ENCODE measurements at places on chromosomes 1 and 21.

GRCh38 chr1:100835866-100836842 is 58.5 kb downstream of the EXTL2 start:
- no peak for DNase-seq

- DNase-seq, result no peak
These were observed 50.8 kb downstream of the HS2ST1 start for GRCh38 chr1:86965012-86965826.

DNA sequence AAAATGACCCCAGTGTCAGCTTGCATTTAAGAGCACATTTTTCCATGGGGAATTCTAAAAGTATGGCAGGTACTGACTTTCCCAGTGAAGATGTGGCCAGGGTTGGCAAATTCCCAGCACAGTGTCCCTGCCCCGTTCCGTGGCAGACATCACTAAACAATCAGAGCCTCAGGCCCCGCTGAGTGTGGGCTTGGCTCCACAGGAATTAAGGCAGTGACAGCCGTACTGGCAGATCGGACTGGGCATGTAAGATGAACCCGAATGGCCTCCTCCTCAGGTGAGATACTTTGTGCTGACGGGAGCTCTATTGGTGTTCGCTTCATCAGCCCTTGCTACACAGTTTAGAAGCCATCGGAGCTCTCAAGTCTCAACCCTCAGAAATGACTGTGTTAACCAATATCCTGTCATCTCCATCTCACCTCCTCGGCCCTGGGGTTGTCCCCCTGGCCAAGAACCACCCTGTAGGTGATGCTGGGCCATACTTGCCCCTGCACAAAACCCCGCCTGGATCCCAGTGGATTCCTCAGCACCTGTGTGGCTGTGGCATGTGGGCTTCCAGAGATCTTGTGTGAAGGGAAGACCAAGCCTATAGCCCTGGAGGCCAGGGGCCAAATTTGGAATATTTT is 29.0 kb upstream of the ABCG1 start:
- DNase-seq, result no peak

DNA sequence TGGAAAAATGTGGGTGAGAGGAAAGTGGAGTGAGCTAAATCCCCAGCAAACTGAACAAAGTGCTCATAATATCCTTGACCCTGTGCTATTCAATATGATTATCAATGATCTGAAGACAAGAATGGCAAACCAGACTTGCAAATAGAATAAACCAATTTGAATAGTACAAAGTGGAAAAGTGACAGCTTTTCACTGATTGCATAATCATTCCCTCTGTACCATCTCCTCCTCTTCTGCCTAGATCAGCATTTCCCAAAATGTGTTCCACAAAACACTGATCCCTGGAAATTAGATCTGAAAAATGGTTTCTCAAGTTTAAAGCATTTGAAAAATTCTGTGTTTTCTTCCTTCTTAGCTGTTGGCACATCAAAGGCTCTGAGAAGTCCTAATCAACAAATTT is 8.1 kb downstream of the MTF1 start:
- DNase-seq, result no peak
